Activated naive CD4-positive, alpha-beta T cell (primary cell): ENCODE measurements at places on chromosomes 12 and 14.

DNA sequence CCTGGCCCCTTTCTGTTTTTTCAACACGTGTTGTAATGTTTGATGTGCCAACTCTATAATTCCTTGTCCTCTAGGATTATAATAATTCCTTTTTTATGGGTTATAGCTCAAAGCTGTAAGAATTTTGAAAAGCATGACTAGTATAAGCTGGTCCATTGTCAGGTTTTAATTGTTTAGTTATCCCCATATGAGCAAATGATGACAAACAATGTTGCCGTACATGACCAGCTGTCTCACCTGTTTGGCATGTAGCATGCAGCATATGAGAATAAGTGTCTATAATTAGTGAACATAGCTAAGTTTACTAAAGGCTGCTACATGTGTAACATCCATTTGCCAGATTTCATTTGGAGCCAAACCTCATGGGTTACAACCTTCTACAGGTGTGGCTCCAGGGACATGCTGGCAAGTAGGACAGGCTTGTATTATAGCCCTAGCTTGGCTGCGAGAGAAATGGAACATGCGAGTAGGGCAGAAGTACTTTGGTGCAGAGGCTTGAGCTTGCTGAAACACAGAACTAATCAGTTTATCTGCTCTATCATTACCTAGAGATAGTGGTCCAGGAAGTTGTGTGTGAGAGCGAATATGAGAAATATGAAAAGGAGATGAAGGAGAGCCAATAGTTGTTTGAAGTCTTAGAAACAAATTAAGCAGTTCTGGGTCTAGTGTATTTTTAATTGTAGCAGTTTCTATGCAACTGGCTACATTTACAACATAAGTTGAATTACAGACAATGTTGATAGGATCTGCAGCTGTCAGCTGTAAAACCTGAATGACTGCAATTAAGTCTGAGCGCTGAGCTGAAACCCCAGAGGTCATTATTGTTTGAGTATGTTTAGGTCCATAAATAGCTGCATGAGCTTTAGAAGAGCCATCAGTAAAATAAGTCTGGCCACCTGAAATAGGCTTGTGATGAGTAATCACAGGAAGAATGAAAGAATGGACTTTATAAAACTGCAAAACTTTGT lies 22.6 kb upstream of the MAPKAPK5 start:
- DNase-seq, result no peak

DNA sequence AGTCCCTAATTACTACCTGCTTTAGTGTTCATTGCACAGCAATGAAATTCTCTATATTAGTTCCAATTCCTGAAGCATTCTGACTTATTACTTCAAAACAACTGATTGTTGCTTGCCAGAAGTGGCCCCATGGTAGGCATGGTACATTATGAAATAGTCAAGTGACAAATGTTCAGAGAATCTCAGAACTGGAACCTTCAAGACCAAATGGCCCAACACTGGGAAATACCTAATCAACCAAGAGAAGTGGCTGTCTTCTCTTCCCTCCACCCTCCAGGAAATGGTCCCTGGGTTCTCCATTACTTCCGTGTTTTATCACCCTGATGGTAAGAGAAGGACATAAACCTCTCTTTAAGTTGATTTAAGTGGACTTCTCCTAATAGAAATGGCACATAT lies 49.9 kb downstream of the ITPR2 start:
- DNase-seq, result no peak

- DNase-seq, result no peak
These were observed 383.3 kb downstream of the SOX5 start for GRCh38 chr12:23566133-23566532.

GRCh38 chr12:108622421-108622820 lies 11.3 kb downstream of the SELPLG start:
- no peak for DNase-seq

DNA sequence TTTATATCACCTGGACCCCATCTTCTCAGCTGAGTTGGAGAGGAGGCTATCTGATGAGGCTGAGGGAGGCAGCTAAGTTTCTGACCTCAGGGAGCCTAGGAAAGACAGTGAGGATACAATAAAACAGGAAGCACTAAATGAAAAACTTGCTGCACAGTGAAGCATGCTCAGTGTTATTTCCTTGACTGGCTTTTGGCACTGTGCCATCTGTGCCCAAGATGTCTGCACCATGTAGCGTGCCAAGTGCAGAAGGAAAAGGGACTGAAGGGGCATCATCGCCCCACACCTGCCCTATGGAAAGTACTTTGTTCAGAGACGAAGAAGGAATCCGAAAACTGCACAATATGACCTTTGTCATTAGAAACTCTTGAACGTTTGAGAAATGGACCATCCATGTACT lies 102.7 kb downstream of the ANO4 start:
- no peak for DNase-seq

DNA sequence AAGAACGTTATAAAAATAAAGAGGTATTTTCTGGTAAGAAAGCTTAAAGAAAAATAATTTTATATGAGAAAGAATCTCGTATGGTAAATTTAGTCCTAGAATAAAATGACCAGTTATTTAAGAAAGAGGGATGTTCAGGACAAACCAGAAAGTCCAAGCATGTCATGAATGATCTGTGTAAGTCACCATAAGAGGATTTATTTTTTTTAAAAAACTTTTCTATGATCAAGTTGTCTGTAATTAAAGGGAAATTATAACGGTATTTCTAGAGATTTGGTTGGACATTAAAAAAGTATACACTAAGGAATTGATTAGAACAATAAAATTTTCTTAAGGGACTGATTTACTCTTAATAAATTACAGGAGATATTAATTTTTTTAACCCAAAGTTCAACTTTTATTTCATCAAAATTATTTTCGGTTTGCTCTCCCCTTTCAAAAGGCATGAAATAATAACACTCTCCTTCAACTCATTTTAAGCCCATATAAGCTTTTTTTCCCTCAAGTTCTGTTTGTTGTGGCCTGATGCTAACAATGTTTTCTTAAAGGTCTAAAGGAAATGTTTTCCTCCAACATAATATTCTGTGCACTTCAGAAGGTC lies 49.9 kb upstream of the CPSF6 start:
- no peak for DNase-seq

DNA sequence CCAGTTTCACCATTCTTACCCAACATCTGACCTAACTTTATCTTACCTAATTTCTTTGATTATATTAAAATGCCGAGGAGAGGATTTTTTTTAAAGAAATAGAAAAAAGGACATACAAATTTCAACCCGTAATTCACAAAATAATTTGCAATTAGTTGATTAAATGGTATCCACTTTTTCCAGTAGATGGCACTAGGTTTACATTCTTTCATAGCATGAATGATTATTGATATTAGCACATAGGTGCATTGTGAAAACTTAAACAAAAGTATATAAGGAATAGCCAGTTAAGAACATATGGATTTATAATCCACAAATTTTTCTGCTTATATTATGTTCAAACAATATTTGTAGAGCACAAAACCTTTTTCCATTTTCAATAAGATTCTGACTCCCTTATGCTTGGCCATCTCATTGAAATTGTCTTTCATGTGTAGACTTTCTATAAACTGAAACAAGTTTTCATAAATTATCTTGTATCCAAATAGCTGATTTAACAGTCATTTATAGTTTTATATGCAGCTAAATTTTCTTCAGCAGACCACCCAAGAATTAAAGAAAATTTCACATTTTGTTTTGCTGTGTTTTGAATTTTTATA lies 35.3 kb downstream of the MSRB3 start:
- DNase-seq, result no peak

DNA sequence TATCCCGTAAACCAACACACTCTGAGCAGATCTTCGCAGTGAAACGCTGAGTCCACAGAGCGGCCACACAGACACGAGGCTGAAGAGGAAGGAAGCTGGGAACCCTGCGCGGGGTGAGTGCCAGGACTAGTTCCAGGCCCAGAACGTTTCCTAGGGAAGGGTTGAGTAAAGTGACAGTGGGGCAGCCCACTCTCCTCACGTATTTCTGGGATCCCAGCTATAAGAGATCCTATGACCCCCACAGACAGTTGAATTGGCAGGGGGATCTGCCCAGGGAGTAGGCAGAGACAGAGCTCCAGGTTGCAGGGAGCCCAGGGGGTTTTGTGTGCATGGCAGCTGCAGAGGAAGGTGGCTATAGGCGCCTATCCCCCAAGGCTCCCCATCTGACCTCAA lies 51.1 kb downstream of the GTF2A1 start:
- DNase-seq, result no peak

GRCh38 chr14:103408491-103409155 lies 23.4 kb downstream of the MARK3 start:
- DNase-seq, result no peak

- DNase-seq, result no peak
These were observed 92.3 kb upstream of the BCAT1 start for GRCh38 chr12:25041006-25041741.

DNA sequence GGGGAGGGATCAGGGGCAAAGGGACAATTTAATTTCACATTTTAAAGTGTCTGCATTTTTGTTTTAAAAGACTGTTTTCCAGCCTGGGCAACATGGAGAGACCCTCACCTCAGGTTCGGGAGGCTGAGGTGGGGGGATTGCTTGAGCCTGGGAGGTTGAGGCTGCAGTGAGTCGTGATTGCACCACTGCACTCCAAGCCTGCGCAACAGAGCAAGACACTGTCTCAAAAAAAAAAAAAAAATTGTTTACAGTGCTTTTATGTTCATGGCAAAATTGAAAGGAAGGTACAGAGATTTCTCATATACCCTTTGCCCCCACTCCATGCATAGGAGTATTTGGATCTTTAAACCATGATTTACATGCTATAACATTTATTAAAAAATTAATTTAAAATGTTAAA lies 16.4 kb upstream of the HVCN1 start:
- no peak for DNase-seq

GRCh38 chr14:97025722-97026121 lies 228.5 kb downstream of the VRK1 start:
- no peak for DNase-seq

DNA sequence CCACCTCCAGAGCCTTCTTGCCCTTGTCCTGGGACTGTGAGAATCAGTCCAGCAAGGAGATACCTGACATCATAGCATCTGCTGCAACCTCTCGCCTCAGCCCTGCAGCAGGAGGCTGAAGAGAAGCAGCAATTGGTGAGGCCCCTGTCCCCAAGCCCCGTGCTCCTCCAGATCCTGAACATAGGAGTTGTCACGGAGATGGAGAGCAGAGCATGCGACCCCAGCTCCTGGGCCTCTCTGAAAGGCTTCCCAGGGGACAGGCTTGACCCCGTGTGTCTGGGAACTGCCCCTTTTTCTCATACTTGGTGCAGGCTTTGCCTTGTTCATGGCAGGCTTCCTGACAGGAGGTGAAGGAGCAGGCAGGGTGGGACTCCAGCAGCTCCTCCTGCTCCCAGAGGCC lies 127.7 kb upstream of the PZP start:
- no peak for DNase-seq

GRCh38 chr14:53951627-53952303 lies 4.9 kb downstream of the BMP4 start:
- DNase-seq, result no peak

DNA sequence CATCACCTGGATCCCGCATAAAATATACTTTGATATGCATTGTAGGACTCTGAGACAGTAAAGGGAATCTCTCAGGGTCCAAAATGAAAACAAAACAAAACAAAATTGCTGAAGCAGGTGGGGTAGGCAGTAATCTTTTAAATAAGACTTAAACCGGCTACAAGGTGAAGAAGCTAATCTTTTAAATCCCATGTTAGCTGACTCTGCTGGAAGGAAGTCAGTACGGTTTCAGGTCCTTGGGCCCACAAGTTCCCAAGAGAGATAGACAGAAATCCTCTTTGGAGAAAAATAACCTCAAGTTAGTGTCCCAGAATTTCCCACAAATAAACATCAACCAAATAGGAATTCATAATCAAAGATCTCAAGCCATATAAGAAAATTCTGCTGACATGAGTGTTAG lies 5.0 kb upstream of the EPS8 start:
- DNase-seq, result no peak
